ENCODE measurements at places on chromosomes 6 and 20.
A peak's percentile ranks its signal among the peaks of the same experiment; 100 is the strongest.

GRCh38 chr20:1524004-1524403 lies 32.8 kb upstream of the SIRPB2 start:
- DNase-seq: peak; percentile 54

DNA sequence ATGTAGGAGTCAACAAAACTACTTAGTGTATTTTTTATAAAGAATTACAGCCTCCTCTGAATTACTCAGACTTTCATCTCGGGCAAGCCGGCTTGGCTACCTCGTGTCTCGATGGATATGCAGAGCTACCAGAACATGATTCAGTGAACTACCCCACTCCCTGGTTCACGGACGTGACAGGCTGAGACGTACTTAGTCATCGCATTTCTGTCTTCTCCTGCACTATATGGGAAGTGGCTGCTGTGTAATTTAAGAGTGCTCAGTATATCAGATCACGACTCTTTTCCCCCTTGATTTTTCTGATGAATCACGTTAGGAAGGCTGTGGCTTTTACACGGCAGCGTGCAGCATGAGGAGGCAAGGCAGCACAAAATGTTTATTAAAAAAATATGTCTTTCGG lies 302.7 kb upstream of the ZFP64 start:
- no peak for DNase-seq

- DNase-seq: no peak
These were observed 148.3 kb upstream of the RIN2 start for GRCh38 chr20:19609642-19610223.

GRCh38 chr6:22970004-22970403 lies 400.6 kb downstream of the HDGFL1 start:
- peak; percentile 28 for DNase-seq

DNA sequence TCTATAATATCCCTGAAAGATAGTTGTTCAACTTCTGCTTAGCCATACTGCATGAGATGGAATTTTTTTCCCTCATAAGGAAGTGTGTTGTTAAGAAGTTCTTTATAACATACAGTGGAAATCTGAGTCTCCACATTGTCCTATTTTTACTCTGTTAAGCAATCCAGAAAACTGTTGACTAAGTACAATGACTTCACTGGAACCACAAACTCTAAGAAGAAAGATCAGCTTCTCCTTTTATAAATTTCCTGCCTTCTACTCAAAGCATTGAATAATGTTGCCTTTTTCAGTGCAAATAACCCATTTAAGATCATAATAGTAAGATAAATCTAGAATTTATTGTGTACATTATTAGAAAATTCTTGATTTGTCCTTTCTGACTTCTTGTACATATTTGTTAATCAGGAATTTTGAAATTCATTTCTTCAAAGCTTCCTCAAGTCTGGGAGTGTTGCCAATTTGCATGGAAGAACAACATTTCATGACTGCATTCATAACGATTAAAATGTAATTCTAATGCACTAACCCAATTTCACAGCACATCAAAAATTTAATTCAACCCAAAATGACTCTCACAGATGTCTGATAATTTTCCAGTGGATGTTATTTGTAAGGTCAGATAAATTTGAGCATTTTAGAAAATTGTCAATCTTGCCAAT lies 45.6 kb upstream of the ANKEF1 start:
- no peak for DNase-seq

- no peak for DNase-seq
These were observed 34.1 kb upstream of the HMGA1 start for GRCh38 chr6:34202329-34203201.

Data from MM.1S (cell line).